ENCODE measurements at places on chromosomes 12 and 14.

- DNase-seq = no peak
These were observed 148.7 kb downstream of the ANO2 start for GRCh38 chr12:5796171-5796958.

- no peak for DNase-seq
These were observed 334.8 kb upstream of the NOVA1 start for GRCh38 chr14:26932606-26933005.

- no peak for DNase-seq
These were observed 28.7 kb downstream of the BMAL2 start for GRCh38 chr12:27361372-27361771.

- DNase-seq = no peak
These were observed 17.0 kb downstream of the SLC8A3 start for GRCh38 chr14:70171726-70172125.

DNA sequence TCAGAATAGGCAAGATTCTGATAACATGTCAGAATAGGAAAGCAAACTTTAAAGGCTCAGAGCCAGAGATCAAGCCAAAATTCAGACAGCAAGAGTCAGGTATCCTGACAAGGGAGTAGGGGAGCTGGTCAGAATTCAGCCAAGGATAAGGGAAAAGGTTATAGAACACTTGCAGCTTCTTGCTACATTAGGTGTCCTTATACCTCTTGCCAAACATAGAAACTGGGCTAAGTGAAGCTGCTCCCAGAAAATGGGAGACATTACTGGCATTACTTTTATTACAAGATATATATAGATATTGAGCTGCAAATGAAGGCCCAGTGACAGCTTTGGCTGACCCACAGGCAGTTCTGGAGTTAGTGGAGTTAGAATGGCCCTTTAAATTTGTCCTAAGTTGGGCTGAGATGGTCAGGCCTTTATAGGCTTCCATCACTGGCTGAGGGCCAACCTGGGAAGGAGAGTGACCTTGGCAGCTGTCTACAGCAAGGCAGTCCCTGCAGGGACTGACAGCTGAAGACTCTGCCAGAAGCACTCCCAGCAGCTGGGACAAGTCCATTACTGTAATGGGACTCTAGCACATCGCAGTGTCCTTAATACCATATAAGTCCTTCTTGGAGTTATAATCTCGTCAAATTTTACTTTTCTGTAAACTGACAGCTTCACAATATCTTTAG lies 83.0 kb downstream of the LRRC9 start:
- no peak for DNase-seq

- DNase-seq = no peak
These were observed 14.5 kb downstream of the GMFB start for GRCh38 chr14:54474232-54474793.

- no peak for DNase-seq
These were observed 121.9 kb downstream of the GARIN6 start for GRCh38 chr12:99769396-99769980.

GRCh38 chr14:68363843-68364767 lies 428.8 kb downstream of the ZFP36L1 start:
- no peak for DNase-seq

GRCh38 chr12:115470977-115471376 lies 787.0 kb upstream of the TBX3 start:
- DNase-seq = no peak

- DNase-seq = no peak
These were observed 67.9 kb upstream of the PDZRN4 start for GRCh38 chr12:41120211-41120610.

GRCh38 chr14:53510281-53510912 lies 357.3 kb upstream of the DDHD1 start:
- DNase-seq = no peak

DNA sequence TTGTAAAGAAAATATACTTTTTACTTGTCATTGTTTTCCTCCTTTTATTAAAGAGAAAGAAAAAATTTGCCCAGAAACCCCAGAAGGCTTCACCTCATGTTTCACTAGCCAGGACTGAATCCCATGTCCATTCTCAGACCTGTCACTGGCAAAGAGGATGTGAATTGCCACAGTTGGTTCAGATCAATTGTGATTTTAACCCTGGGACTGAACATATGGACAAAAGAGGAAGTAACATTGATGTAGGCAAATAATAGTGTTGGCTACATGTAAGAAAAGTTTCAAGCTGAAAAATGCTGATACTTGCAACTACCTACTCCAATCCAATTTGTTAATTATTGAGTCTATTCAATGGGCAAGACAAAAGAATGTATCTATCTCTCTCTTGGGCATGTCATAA lies 8.6 kb upstream of the CCDC196 start:
- DNase-seq = no peak

- DNase-seq = no peak
These were observed 46.3 kb downstream of the MON2 start for GRCh38 chr12:62512901-62513300.

GRCh38 chr12:50720501-50720900 lies 43.4 kb upstream of the ATF1 start:
- no peak for DNase-seq

GRCh38 chr12:121222847-121223246 lies 12.9 kb downstream of the P2RX4 start:
- no peak for DNase-seq

DNA sequence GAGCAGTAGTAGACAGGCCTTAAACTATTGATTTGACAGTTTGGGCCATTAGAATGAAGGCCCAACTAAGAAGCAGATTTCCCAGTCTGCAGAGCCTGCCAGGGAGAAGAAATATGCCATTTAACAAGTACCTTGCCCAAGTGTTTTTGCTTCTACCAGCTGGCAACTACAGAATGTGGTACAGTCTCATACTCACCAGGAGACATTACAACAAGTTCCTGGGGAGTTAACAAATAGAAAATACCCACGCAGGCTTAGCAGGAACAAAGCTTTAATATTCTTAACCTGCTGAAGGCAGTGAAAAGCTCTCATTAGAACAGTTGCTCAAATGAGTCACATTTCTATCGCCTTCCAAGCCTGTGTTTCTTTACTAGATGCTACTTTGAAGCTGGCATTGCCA lies 241.0 kb downstream of the TMEM117 start:
- no peak for DNase-seq

- no peak for DNase-seq
These were observed 58.4 kb upstream of the DIO3 start for GRCh38 chr14:101502761-101503392.

DNA sequence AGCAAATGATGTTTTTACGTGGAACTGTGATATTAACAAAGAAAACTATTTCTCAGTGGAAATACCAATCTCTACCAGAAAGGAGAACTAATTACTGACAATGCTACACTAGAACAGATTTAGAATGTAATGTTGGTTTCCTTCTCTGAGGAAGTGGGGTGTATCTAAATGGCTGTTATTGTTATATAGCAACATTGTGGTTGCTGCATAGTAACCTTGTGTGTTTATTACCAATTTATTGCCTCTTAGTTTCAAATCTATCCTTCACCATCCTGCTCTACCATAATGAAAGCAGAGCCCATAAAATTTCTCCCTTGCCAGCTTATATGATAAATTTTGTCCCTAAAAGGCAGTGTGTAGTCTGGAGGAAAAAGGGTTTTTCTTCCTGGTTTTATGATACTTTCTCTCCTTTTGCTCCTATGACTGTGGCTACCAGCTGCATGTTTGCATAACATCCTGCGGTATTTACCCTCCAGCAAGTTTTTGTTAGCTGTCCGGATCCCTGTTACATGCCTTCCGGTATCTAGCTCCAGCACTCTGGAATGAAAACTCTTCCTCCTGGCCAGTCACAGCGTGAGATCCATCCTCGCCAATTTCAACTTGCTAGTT lies 5.7 kb upstream of the KLRK1 start:
- no peak for DNase-seq

DNA sequence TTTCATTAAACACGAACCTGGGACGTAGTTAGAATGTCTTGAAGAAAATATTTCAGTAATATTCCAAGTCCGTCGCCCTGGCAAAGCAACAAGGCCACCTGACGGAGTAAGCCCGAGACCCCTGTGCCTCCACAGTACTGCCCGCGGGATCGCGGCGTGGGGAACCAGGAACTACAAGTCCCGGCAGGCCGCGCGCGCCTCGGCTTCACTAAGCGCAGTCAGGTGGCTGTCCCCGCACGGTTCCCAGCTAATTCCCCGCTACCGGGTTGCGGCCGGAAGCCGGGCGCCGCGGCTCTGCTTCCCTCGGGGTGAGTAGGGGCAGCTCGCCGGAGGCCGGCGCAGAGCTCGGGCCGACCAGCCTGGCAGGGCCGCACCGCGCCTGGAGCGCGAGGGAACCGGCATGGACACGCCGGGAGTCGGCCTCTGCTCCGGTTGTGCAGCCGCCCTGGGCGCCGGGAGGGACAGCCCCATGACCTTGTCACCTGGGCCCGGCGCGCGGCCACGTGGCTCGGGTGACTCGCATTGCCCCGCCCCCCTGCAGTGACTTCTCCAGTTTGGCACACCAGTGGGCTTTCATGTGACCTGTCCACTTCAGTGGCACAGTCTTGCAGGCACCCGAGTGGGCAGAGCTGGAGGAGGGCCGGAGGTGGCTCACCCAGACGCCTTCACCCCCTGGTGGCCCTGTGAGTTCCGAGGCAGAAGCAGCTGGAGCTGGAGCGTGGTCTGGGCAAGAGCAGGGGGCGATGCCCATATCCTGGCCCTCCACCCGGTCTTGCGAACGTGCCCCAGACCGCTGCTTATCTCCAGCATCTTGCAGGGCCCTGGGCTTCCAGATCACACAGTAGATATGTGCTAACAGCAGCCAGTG lies at the start of gene ADCK1:
TSS of gene ADCK1 (plus strand) at position 247 of the 868 bp plus-strand sequence. CDS start 18,870 bp downstream, outside the sequence.
- DNase-seq = peak; percentile 74

DNA sequence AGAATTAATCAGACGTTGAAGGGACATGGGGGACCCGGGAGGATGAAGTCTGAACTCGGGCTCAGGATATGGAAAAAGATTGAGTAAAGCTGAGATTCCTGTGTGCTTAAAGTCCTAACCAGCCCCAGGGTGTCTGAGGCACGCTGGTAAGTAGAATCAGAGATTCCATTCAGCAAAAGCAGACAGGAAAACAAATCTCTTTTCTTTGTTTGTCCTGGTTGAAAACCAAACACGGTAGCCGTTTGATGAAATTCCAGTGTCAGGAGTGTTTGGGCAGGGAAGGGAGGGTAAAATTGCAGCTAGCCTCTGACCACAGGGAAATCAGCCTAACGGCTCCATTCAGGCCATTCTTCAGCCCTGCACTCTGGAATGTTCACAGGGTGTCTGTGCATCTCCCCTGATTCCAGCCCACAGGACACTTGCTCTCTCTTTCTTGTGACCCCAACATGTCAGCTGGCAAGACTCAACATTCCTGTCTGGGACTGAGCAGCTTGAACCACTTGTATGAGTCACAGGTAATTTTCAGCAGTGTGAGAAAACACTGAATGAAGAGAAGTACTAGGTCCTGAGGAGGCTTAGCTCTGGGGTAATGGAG lies 31.0 kb downstream of the NINJ2 start:
- DNase-seq = peak; percentile 82

DNA sequence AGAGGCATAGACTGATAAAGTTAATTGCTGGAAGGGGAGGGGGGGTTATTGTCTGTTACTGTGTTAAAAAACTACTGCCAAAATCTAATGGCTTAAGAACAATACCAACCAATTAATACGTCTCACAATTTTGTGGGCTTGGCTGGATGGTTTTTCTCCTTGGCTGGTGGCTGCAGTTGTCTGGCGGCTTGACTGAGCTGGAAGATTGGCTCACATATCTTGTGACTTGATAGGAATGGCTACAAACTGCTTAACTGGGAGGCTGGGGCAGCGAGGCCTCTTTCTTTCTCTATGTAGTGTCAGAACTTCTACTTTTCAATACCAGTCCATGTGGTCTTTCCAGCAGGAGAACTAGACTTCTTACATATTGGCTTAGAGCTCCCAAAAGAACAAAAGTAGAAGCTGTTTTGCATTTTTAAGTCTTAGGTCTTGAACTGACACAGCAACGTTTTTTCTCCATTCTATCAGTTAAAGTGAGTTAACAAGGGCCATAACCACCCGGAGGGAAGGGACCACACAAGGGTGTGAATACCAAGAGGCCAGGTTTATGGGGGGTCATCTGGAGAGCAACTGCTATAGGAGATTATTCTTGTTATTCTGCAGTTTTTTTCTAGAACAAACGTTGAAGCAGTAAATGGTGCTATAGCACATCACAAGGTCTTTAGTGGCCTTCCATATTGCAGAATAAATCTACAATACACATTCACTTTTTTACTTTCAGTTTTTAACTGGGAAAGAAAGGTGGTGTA lies 46.9 kb downstream of the ZDHHC17 start:
- no peak for DNase-seq

DNA sequence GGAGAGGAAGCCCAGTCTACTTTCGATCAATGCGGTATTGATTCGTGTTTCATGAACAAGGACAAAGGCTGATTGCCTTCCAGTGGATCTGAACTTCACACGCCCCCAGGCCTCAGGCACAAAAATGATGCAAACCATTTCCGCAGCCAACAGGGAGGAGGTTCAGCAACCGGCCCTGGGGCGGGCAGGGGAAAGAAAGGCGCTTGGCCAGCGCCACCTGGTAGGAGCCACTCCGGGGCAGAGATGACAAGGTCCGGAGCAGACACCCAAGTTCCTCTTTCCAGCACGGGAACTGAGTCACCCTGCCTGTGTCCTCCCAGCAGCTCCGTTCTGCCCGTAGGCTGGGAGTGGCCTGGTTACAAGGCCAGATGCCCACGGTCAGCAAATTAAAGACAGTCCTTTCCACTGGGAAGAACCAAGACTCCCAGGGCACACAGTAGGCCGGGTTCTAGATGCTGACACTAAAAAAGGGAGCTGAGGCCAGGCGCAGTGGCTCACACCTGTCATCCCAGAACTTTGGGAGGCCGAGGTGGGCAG lies 136.3 kb downstream of the SCARB1 start:
- DNase-seq = peak; percentile 87

GRCh38 chr12:53816360-53817020 lies 64.7 kb upstream of the CISTR start:
- DNase-seq = no peak

GRCh38 chr12:103205906-103206305 lies 248.4 kb downstream of the ASCL1 start:
- DNase-seq = no peak

DNA sequence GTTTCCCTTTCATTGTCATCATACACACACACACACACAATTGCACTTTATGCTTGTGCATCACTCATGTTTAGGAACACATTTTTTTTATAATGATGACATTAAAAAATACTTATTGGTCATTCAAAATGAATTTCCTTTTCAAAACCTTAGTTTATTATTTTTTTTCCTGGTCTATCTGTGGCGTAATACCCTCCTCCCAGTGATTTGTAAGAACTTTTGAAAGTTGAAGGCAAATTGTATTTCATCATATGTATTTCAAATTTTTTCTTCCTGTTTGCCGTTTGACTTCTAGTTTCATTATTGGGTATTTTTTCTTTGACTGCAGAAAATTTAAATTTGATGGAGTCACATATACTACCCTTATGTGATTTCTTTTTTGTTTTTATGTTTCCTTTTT lies 2.5 kb upstream of the LRRK2 start:
- no peak for DNase-seq

- DNase-seq = no peak
These were observed 3.8 kb downstream of the CCT2 start for GRCh38 chr12:69589082-69589481.

- DNase-seq = no peak
These were observed 81.7 kb downstream of the CHGA start for GRCh38 chr14:93004699-93005082.

DNA sequence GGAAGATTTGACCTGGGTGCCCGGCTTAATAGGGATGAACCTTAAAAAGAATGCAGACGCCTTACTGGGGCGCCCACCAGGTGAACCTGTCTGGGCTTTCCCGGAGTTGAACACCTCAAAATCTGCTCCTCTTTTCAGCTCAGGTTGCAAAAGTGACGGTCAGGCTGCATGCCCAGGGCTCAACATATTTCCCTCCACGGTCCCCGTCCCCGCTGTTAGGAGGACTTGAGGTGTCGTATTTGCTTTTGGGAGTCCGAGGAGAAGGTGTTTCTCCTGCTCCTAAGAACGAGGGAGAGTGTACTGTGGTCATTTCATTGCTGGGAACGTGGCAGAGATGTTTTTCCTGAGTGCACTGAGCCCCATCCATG lies 1.2 kb downstream of the DLK1 start:
- DNase-seq = no peak

Data from ascending aorta (tissue), 2 donors.